ENCODE measurements at places on chromosomes 2 and 18.

GRCh38 chr2:233053928-233054784 lies 6.0 kb upstream of the INPP5D start:
- DNase-seq: no peak

- no peak for DNase-seq
These were observed 265.0 kb upstream of the SLC8A1 start for GRCh38 chr2:40716879-40717278.

DNA sequence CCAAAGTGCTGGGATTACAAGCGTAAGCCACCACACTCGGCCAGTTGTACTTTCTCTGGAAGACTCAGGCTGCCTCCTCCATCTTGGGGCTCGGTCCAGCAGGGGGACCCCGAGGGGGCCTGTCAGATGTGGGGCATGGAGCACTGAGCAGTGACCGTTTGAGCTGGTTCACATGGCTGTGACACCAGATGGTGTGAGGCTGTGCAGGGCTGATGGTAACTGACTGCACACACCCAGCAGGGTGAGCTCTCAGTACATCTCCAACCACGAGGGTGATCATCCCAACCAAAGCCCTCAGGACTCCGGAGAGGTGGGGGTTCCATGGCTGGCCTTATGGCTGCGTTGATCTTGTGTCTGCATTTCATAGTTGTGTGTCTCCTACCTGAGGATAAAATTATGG lies 63.4 kb downstream of the FAM168B start:
- no peak for DNase-seq

GRCh38 chr2:231409776-231410175 lies 14.3 kb downstream of the B3GNT7 start:
- DNase-seq: no peak

DNA sequence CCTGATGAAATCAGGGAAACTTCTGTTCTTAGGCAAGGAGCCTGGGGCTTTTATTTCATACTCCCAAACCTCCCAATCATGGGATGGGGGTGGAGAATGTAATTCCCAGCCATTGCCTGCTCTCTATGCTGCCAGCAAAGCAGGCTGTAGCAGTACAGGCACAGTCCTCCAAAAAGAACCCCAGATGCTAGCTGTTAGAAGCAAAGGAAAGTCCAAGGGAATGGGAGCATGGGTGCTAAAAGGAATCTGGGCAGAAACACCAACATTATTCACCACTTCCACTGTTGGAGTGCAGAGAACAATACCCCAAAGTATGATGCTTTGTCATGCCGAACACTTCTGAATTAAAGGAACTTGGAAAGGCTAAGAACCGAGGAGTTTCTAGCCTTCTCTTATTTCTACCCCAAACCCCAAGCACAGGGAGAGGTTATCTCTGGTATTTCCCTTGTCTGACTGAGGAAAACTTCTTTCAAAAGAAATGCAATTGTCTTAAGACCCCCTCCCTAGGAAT lies 24.7 kb downstream of the MDH1 start:
- DNase-seq: no peak

DNA sequence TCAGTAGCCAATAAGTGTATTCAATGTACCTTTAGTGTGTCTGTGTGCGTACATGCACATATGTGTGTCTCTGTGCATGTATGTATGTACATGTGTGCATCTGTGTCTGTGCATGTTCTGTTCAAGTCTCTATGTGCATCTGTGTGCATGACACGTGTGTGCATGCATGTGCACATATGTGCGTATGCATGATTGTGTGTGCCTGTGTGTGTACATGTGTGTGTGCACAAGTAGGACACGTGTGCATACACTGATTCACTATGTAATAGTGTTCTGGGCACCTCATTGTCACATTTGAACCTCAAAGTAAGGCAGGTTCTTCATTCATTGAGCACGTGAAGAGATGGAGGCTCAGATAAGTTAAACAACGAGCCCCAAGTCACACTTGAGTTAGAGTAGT lies 142.6 kb upstream of the COPS8 start:
- DNase-seq: no peak

GRCh38 chr2:200852605-200853004 lies 11.9 kb downstream of the CLK1 start:
- no peak for DNase-seq

- DNase-seq: peak; percentile 14
These were observed 300.9 kb downstream of the PHLPP1 start for GRCh38 chr18:63016270-63016669.

DNA sequence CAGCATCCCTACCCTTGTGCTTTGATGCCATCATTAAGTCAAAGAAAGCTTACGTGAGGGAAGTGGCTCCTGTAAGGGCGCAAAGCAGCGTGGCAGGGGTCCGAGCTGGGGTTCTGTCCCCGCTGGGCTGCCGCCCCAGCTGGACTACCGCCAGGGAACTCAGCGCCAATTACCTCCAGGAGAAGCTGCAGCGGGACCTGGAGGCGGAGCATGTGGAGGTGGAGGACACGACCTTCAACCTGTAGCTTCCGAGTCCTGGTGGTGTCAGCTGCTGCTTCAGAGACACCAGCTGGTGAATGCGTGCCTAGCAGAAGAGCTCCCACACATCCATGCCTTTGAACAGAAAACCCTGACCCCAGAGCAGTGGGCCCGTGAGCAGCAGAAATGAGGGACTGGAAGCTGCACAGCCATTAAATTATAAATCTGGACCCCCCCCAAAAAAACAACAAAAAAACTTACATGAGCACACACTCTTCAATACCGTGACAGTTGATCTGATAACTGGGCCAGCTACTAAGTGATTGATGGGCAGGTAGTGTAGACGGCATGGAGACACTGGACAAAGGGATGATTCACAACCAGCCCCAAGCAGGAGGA lies 20.1 kb upstream of the YES1 start:
- DNase-seq: no peak

DNA sequence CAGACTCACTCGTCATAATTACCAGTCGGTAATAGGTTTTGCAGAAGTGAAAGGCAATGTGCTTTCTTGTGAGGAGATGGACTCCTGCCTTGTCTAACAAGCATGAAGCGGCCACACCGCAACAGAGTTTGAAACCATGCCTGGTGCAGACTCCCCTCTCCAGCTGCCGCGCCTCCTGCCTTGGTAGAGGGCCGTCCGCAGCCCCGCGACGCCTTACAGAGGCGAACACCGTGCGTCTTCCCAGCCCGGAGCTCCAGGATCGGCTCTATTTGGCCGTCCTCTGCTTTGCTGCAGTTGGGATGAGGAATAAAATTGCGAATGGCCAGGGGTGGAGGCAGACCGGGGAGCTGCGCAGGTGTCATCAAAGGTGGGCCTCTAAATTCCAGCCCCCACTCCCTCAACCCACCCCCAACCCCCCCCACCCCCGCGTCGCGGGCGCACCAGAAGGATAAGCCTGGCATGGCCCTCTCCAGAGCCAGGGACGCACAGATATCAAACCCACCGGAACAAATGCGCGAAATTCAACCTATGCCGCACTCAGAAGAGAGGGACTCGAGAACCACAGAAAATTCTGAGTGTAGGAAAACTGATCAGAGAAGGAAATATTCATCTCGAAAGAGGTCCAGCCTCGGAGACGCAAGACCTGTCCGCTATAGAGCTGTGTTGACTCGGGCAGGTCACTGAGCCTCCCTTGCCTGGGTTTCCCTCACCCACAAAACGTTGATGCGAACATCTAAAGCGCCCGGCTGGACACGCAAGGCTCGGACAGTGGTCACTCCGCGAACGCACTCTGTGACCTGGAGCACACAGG lies 1.1 kb downstream of the TRABD2A start:
- no peak for DNase-seq

GRCh38 chr2:177056481-177056929 lies 156.1 kb upstream of the HNRNPA3 start:
- DNase-seq: no peak

- DNase-seq: no peak
These were observed 10.5 kb upstream of the FAM124B start for GRCh38 chr2:224412141-224413015.

GRCh38 chr2:174577967-174578589 lies 19.5 kb downstream of the WIPF1 start:
- no peak for DNase-seq

DNA sequence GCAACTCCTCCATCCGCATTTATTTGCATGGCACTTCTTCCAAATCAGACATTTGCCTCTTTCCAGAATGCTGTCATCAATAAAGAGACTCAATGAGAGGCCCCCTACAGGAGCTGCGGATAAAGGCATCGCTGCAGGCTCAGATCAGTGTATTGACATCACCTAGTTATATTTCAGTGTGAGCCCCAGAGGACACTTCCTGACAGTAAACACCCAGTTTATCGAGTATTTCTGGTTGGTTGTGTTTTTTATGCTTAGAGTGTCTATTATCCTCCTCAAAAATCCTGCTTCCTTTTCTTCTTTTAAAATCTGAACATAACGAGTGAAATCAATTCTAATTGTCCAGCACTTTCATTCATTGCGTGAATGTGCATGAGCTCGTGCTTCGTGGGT lies 38.8 kb downstream of the NRP2 start:
- no peak for DNase-seq

DNA sequence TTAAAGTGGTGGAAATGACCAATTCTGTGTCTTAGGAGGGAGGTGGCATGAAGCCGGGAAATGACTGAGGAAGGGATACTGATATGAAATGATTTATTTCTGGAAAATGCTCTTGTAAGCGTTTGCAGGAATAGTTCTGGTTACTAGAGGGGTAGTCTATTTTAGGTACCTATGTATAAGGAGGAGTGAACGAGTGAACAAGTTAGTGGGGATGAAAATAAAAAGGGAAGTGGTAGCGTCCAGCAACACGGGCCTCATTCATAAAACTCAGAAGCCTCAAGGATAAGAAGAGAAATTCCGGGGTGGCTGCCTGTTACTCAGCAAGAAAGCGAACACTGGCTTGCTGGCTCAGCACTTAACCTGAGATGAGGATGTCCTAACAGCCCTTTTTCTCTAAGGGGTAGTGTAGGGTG lies 303.3 kb downstream of the NCKAP5 start:
- DNase-seq: no peak

DNA sequence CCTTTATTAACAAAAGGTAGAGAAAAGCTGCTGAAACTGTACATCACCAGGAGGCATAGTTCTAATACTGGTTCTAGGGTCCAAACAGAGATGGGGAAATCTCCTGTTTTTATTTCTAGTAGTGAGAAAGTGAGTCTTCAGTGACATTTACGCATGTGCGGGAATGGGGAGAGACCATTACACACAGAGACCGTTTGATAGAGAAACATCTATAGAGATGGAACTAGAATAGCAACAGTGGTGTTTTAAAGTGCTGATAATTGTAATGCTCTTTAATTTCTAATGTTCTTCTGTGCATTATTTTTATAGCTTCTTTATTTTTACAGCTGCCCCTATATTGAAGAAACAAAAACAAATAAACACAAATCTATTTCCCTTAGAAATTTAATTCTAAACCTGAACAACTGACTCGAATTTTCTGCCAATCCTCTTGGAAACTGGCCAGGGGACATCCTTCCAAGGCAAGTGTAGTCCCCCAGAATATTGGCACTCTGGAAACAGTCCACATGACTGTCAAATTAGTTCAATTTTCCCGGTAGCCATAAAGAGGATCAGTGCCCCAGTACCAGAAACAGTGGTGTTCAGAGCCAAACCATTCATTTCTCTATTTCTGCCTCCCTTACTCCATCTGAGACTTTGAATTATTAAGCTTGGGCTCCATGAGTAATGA lies 260.9 kb downstream of the ICOS start:
- DNase-seq: no peak

- DNase-seq: no peak
These were observed 165.2 kb downstream of the TDRD15 start for GRCh38 chr2:21288739-21289520.

GRCh38 chr2:240449764-240450531 lies 14.5 kb downstream of the GPC1 start:
- no peak for DNase-seq

DNA sequence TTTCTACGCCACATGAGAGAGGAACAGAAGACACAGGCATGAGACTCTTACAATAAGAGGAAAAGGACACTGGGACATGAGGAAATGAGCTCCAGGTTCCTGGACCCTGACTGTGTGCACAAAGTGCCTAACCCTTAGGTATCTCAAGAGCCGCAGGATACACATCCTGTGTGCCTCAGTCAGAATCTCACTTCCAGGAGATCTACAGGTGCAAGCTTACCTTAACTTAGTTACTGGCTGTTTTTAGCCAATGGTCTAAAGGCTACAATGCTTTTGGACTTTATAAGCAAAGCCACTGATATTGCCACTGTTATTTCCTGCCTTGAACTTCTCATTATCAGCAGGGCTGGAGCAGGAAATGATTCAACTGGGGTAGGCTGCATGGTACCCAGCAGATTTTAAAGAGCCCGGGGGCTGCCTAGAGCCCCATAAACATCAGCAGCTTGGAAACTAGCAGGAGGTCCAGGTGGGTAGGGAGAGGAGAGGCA lies 254.4 kb downstream of the ZNF521 start:
- DNase-seq: no peak

- peak; percentile 54 for DNase-seq
These were observed 659 bp upstream of the COX5B start for GRCh38 chr2:97645112-97645694.

- no peak for DNase-seq
These were observed 69.1 kb downstream of the PHLPP1 start for GRCh38 chr18:62784338-62784965.

- DNase-seq: no peak
These were observed 638.0 kb upstream of the ZEB2 start for GRCh38 chr2:145157741-145158591.

DNA sequence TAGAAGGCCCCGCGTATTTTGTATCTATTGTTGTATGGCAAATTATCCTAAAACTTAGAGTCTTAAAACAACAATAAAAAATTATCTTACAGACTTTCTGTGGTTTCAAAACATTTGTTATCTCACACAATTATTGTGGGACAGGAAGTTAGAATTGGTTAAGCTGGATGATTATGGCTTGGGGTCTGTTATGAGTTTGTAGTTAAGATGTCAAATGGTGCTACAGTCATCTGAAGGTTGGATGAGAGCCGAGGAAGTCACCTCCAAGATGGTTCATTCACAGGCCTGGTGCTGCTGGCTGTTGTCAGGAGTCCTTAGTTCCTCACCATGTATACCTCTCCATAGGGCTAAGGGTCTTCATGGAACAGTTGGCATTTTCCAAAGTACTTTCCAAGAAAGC lies 175.6 kb upstream of the FANCL start:
- no peak for DNase-seq

GRCh38 chr18:62106271-62106670 lies 80.6 kb downstream of the PIGN start:
- no peak for DNase-seq

GRCh38 chr2:18381386-18381785 lies 179.1 kb downstream of the RDH14 start:
- no peak for DNase-seq

GRCh38 chr2:118856330-118856977 lies 9.0 kb upstream of the EN1 start:
- no peak for DNase-seq

- no peak for DNase-seq
These were observed 16.1 kb downstream of the WNT10A start for GRCh38 chr2:218896501-218897393.

GRCh38 chr2:71895320-71896161 lies 252.1 kb downstream of the CYP26B1 start:
- no peak for DNase-seq
